Renal cortical epithelial cell (primary cell): ENCODE measurements at places on chromosomes 7 and 10.

- DNase-seq, result no peak
Observed at GRCh38 chr7:154837087-154837486, 165.8 kb downstream of the PAXIP1 start.

GRCh38 chr7:41148521-41148951, 554.4 kb downstream of the INHBA start:
- DNase-seq, result peak; percentile 83

- no peak for DNase-seq
Observed at GRCh38 chr10:133159950-133160825, at the start of gene KNDC1. Gene KNDC1 (plus strand): TSS chr10:133160219. CDS start chr10:133160468, 249 bp downstream.

DNA sequence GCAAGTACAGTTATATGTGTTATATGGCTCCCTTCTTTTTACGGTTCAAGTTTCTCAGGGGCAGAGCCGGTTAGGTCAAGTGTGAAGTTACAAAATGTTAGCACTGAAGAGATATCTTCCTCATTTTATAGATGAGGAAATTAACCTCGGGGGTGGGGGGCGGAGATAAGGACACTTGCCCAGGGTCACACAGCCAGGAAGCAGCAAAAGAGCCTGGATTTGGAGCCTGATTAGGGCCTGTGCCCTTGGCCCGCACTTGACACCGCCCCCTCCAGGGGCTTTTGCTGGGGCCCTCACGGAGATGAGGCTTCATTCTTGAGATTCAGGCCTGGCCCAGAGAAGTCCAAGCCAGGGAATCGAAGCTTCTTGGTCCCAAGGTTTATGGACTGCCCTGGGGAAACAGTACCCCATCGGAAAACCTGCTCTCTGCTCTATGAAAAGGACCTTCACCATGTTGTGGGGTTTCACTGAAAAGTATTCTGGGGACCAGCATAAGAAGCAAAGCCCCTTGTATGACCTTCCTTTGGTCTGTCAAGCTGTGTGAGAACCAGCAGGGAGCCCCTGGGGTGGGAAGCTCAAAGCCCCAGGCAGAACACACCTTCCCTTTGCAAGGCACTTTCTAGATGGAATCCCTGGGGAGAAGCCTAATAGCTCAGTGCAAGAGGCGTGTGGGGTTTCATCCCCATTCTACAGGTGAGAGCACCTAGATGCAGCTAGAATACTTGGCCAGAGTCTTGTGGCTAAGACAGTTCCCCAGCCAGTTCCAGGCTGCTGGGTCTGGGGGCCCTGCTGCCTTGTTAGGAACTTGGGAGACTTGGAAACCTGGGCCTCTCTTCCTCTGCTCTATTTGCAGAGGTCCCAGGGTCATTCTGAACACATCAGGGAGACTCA, 21.9 kb downstream of the UNC5B start:
- no peak for DNase-seq

DNA sequence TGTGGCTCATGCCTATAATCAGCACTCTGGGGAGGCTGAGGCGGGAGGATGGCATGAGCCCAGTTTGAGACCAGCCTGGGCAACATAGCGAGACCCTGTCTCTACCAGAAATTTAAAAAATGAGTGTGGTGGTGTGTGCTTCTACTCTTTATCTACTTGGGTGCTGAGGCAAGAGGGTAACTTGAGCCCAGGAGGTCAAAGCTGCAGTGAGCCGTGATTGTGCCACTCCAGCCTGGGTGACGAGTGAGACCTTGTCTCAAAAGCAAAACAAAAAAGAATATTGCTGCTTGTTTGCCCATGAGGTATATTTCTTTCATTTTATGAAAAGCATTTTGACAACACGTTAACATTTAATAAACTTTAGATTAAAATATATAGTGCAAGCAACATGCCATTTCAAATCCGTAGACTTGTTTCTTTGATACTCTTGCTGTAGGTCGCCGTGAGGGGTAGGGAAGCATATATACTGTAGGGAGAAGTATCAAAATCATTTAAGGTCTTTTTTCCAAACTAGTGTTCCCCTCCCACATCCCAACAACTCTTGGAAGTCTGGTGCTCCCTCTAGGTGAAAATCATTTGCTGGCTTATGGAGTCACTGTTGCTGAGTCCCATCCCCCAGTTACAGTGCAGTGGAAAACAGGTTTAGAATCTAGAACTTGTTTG, 4.3 kb upstream of the LSMEM1 start:
- no peak for DNase-seq

DNA sequence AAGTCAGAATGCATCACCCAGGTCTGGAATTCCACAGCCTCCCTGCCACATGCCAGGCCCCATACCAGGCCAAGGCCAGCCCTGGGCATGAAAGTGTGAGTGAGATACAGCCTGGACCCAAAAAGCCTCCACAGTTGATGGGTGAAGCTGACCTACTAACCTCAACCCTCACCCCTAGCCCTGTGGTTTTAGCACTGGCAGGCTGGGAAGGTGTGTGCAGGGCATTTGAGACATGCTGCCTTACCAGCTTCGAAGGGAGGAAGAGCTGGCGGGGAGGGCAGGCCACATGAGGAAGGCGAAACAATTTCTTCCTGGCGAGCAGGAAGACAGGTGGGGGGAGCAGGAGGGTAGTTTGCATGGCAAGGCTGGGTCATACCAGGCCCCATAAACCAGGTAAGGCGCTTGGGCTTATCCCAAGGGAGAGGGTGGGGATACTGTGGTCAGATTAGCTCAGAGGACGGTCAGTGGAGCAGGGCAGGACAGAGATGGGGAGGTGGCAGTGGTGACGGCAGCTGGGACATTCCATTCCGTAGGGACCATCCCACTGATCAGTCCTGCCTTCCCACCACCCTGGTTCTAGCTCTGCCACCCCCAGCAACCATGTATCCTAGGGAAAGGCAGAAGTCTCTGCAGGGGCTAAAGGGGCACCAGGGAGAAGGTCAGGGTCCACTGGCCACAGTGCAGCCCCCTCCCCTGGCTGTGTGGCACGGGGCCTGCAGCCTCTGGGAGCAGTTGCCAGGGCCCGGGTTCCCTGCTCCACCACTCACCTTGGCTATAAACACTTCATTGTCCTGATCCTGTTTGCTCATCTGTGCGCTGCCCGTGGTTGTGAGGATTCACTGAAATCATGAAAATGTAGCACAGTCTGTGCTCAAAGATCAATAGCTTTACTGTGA, 155.8 kb downstream of the NRF1 start:
- DNase-seq, result no peak

GRCh38 chr10:70664702-70665195, 7.6 kb upstream of the ADAMTS14 start:
- DNase-seq, result peak; percentile 97

DNA sequence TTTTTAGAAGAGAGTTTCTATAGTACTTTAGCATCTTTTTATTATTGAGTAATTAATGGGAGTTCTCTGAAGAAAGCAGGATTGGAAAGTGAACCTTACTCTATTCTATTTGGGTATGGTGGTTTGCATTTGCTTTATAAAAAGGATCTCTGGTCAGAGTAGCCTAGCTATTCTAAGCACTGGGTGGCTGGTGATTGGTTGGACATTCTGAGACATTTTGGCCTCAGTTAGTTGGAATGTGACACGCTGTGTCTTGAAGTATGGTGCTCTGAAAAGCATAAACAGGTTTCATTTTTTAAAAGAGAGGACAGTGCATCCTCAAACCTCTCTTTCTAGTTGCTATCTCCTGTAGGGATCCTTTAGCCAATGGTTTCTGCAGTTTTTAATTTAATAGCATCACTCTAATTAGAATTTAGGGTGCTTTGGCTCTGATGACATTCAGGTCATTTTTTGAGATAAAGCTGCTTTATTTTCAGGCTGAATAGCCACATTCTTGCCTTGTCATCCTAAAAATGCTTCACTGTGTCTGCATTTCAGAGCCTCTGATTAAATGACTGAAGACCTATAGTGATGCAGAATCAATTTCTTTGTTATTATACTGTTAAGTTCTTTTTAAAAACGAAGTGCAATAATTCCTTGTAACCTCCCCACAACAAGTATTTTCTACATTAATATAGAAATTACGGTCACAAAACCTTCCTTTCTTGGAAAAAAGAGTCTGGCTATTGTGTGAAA, 20.6 kb downstream of the TMEM178B start:
- DNase-seq, result no peak

DNA sequence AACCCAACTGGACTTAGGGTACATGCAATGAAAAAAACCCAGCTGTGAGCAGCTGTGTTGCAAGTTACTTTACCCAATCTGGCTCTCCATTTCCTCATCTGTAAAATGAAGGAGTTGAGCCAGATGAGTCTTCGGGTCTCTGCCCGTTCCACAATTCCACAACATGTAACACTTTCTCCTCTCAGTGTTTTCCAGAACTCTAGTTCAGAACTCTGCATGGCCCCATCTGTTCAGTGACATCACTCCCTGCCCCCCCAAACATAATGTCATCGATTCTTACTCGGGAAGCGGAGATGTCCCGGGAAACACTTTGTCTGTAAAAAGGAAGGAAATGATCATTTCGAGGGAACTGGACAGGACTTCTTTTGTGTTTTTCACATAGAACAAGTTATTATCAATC, 2.5 kb downstream of the SH3PXD2A start:
- no peak for DNase-seq

DNA sequence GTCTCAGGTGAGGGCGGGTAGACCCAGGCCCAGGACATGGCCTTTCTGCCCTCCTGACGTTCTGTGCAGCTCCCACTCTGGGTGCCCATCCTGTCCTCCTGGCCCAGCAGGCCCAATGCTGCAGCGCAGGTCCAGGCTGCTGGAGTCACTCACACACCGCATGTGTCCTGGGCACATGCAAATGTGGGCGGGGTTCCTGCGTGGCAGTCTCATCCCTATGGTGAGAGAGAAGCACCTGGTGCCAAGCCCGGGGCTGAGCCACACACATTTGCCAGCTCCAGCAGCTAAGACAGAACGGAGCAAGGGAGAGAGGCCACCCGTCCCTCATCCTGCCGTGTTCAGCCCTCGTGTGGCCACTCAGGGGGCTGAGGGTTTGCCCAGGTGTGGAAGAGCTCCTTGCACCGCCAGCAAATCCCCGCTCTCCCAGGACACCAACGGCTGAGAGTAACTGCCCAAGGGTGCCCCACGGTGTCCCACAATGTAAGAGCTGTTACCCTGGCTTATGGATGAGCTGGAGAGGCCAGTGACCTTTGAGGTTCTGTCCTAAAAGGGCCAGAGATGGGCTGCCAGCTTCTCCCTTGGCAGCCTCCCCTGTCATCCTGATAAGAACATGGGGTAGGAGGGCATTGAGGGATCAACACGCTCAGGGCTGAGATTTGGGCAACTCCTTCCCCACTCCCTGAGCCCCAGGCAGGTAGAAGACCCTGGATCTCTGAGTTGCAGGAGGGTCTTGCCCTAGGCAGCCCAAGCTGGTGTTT, 4.4 kb downstream of the FUOM start:
- DNase-seq, result no peak

GRCh38 chr10:71889388-71889987, 38.4 kb upstream of the PSAP start:
- no peak for DNase-seq

DNA sequence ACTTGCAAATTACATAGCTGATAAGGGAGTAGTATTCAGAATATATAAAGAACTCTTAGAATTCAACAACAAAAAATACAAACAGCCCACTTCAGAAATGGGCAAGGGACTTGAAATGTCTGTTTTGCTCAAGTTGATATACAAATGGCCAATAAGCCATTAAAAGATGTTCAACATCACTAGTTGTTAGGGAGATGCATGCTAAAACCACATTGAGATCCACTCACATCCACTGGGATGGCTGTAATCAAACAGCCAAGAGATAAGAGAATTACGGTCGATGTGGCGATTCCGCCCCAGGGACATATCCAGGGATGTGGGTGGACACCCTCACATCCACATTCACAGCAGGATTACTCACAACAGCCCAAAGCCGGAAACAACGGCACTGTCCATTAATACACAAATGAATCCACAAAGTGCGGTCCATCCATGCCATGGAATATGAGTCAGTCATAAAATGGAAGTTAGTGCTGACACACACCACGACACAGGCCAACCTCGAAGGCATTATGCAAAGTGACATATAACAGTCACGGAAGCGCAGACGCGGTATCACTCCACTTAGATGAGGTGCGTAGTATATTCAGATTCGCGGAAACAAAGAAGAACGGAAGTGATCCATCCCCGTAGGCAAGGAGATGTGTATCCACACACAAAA, 227.8 kb downstream of the DNAJB6 start:
- DNase-seq, result no peak
